ENCODE measurements at places on chromosomes 13 and 19.

- H3K27me3 ChIP-seq = no peaks in the 10 kb centered on the region
- H3K4me3 ChIP-seq = no peak overlapping the region
- no peak overlapping the region for H3K27ac ChIP-seq
These were observed 33.6 kb downstream of the KCTD15 start for GRCh38 chr19:33830264-33830663.

DNA sequence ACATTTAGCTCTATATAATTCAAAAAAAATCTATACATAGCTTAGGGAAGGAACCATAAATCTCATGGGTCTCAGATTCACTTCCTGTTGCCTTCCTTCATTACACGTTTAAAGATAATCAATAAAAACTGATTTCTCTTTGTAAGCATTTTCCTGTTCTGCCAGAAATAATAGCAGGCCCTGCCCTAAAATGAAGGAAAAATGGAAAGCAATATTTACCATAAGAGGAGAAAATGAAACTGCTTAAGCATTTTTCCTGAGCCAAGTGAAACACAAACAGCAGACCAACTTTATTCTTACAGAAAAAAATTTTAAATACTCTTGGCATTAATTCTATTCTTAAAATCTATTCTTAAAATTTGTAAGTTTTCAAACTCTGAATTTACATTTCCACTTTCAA lies 4.0 kb downstream of the LHFPL6 start:
- no peaks in the 10 kb centered on the region for H3K27me3 ChIP-seq
- no peak for DNase-seq
- no peak overlapping the region for H3K27ac ChIP-seq
- H3K4me1 ChIP-seq = peaks cover 3% of the 10 kb centered on the region

DNA sequence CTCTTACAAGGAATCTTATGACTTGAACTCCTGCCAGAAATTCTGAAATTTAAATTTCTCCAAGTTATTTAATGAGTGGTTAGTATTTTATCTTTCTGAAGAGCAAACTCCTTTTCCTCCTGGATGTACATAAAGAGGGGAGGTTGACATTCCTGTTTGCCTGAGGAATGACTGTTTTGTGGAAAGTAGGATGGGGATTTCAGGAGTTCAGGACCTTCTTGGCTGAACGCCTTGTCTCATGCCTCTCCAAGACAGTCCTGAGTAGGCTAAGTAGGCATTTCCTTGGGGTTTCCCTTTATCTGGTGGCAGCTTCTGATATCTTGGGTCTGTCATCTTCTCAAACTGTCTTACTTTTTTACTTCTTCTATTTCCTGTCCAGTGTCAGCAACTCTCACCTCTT lies 356.6 kb downstream of the TDRD3 start:
- H3K27ac ChIP-seq = no peak overlapping the region
- no peaks in the 10 kb centered on the region for H3K36me3 ChIP-seq
- H3K4me3 ChIP-seq = no peak overlapping the region
- no peak for DNase-seq
- H3K4me1 ChIP-seq = peaks cover 4% of the 10 kb centered on the region
- no peaks in the 10 kb centered on the region for H3K27me3 ChIP-seq

- H3K27ac ChIP-seq = no peak overlapping the region
- H3K4me3 ChIP-seq = no peak overlapping the region
- no peak for DNase-seq
- no peaks in the 10 kb centered on the region for H3K36me3 ChIP-seq
- no peaks in the 10 kb centered on the region for H3K27me3 ChIP-seq
- H3K4me1 ChIP-seq = no peaks in the 10 kb centered on the region
These were observed 34.2 kb downstream of the RXFP2 start for GRCh38 chr13:31773538-31773937.

GRCh38 chr19:1917146-1917545 lies 11.9 kb downstream of the ADAT3 start:
- no peak overlapping the region for H3K4me3 ChIP-seq
- H3K27ac ChIP-seq = no peak overlapping the region
- peaks cover 81% of the 10 kb centered on the region for H3K36me3 ChIP-seq
- no peaks in the 10 kb centered on the region for H3K27me3 ChIP-seq
- no peaks in the 10 kb centered on the region for H3K4me1 ChIP-seq

- no peak overlapping the region for H3K4me3 ChIP-seq
- no peaks in the 10 kb centered on the region for H3K4me1 ChIP-seq
- H3K27ac ChIP-seq = no peak overlapping the region
These were observed 295.1 kb upstream of the SLITRK5 start for GRCh38 chr13:87376081-87376480.

DNA sequence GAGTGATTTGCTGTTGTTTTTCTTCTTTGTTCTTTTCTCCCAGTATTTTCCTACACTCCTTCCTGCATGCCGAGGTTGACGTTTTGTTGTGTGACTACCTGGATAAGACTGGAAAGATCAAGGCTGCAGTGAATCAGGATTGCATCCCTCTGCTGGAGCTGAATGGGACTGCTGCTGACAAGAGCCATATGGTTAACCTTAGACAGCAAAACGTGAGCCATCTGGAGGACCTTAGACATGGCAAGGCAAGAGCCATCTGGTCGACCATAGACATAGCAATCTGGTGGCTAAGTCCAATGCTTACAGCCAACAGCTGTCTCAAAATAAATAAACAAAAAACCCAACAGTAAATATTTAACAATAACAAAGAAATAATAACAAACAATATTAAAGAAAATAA lies 42.6 kb upstream of the ZNF91 start:
- peak; percentile 21 for DNase-seq
- H3K27ac ChIP-seq = no peak overlapping the region
- no peaks in the 10 kb centered on the region for H3K27me3 ChIP-seq
- no peaks in the 10 kb centered on the region for H3K4me1 ChIP-seq
- no peaks in the 10 kb centered on the region for H3K36me3 ChIP-seq
- peak overlapping the region; percentile 49 for H3K4me3 ChIP-seq

DNA sequence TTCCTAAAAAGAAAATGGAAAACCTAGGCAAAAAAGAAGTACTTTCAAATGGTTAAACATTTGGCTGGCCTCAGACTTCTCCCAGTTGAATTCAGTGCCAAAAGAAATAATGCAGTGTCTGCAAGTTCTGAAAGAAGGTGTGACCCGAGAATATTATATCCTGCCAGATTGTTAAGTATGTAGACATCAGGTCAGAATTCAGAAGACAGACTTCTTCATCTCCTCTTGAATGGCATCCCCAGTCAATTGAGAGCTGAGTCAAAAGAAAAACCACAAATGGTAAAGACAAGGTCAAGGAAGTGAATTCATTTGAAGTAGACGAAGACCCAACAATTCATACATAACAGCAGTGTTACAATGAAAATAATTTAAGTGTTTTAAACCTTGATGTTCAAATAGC lies 194.5 kb downstream of the NBEA start:
- no peaks in the 10 kb centered on the region for H3K4me1 ChIP-seq
- no peak overlapping the region for H3K27ac ChIP-seq
- H3K36me3 ChIP-seq = no peaks in the 10 kb centered on the region
- DNase-seq = no peak
- no peaks in the 10 kb centered on the region for H3K27me3 ChIP-seq

DNA sequence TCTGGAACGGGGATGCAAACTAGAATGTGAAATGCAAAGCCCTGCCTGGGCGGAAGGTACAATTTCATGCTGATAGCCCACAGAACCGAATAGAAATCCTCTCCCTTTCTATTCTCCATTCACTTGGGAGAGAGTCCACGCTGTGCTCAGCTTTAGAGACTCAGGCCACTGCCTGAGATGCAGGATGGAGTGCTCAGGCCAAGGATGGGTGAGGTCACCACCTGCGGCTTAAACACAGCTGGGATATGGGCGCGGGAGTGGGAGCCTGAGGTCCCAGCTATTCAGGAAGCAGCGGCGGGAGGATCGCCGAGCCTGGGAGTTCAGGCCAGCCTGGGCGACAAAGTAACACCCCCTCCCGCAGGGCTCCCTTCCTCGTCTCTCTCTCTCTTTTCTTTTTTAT lies 446 bp upstream of the ZNF83 start:
- DNase-seq = peak; percentile 54
- H3K27me3 ChIP-seq = no peaks in the 10 kb centered on the region
- H3K27ac ChIP-seq = peak overlapping the region; percentile 46
- H3K4me1 ChIP-seq = peaks cover 7% of the 10 kb centered on the region

DNA sequence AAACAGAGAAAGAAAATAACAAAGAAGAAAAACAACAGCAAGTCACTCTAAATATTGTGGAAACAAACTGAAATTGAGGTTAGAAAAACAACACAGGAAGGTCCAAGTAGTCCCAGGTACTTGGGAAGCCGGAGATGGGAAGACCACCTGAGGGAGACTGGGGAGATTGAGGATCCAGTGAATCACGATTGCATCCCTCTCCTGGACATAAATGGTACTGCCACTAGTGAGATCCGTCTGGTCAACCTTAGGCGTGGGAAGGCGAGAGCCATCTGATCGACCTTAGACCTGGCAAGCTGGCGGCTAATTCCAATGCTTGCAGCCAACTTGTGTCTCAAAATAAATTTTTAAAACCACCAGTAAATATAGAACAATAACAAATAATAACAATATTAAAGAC lies 81.9 kb downstream of the ZNF726 start:
- H3K36me3 ChIP-seq = no peaks in the 10 kb centered on the region
- H3K4me1 ChIP-seq = no peaks in the 10 kb centered on the region
- H3K4me3 ChIP-seq = no peak overlapping the region
- DNase-seq = no peak

DNA sequence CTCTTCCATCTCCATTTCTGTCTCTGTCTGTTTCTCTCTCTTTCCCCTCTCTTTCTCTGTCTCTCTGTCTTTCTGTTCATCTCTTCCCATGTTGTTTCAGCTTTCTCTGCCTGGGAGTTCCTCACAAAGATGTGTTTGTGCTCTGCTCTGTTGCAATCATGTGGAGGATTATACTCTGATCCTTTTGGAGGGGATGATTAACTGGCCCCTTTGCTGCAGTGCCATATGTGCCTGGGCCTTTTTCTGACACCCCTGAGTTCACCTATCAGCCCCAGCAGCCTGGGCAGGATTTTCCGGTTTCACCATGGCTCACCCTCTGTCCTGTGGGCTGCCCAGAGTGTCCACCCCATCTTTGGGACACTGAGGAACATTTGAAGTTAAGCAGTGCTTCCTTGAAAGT lies 9.0 kb upstream of the TEX26 start:
- H3K27ac ChIP-seq = no peak overlapping the region
- no peaks in the 10 kb centered on the region for H3K36me3 ChIP-seq
- H3K4me1 ChIP-seq = peaks cover 10% of the 10 kb centered on the region
- no peaks in the 10 kb centered on the region for H3K27me3 ChIP-seq

GRCh38 chr13:61410669-61411297 lies 4.9 kb downstream of the PCDH20 start:
- peaks cover 21% of the 10 kb centered on the region for H3K27me3 ChIP-seq
- H3K4me3 ChIP-seq = no peak overlapping the region
- no peak overlapping the region for H3K27ac ChIP-seq
- no peak for DNase-seq
- no peaks in the 10 kb centered on the region for H3K36me3 ChIP-seq
- peaks cover 9% of the 10 kb centered on the region for H3K4me1 ChIP-seq

- no peak overlapping the region for H3K27ac ChIP-seq
- H3K4me1 ChIP-seq = no peaks in the 10 kb centered on the region
- H3K36me3 ChIP-seq = no peaks in the 10 kb centered on the region
- no peak for DNase-seq
- no peaks in the 10 kb centered on the region for H3K27me3 ChIP-seq
These were observed 119.7 kb upstream of the SPATA13 start for GRCh38 chr13:24040835-24041234.

DNA sequence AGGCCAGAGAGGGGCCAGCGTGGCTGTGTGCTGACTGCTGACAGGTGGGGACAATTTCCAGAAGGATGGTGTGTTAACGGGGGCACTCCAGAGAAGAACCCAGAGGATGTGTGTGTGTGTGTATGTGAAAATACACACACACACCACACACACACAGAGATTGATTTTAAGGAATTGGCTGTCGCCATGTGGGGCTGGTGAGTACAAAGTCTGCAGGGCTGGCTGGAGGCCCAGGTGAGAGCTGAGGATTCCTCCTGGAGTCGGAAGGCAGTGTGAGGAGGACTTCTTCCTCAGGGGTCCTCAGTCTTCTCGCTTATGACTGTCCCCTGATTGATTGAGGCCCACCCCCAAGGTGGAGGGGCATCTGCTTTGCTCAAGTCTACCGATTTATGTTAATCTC lies 7.6 kb upstream of the GJB6 start:
- no peaks in the 10 kb centered on the region for H3K36me3 ChIP-seq
- H3K4me3 ChIP-seq = no peak overlapping the region
- no peaks in the 10 kb centered on the region for H3K27me3 ChIP-seq
- no peak overlapping the region for H3K27ac ChIP-seq

DNA sequence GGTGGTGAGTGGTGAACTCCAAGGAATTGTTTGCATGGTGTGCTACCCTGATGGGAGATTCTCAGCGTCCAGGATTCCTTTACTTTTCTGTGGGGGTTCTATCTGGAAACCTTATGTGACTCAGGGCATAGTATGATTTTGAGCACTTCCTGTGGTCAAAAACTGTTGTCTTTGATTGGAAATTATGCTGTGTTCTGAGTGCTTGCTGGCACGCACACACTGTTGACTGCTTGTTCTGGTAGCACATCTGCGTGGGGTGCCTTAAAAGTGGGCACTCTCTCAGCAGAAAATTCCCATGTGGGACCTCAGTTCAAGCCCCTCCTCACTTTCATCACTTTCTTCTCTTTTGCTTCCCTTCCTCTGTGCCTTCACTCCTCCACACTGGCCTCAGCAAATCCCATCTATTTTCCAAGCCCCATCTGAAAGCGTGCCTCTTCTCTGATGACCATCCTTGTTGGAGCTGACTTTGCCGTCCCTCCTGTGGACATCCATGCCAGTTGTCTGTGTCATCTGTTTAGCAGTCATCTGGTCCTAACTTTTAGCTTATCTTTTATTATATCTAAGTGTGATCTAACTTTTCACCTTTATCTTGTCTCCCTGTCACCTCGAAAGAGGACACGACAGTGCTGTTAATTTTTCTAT lies 56.4 kb upstream of the NPAS1 start:
- no peaks in the 10 kb centered on the region for H3K4me1 ChIP-seq
- DNase-seq = no peak
- no peak overlapping the region for H3K27ac ChIP-seq
- H3K27me3 ChIP-seq = no peaks in the 10 kb centered on the region
- H3K4me3 ChIP-seq = no peak overlapping the region

DNA sequence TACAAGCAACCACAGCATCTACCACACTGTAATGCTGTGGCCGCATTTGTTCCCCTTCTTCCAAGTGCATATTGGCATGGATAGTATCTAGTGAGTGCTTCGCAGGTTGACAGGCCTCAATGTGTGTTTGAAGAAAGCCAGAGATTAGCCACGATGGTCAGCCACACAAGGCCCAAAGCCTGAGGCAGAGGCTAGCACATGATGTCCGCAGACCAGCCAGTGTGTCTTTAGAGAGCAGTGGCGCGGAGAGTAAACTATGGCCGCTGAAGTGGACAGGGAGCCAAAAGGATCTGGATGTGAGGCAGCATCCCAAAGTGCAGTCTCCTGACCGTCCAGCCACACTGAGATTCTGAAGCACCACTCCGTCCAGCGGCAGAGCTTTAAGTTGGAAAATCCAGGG lies 36.0 kb downstream of the BRD4 start:
- H3K27ac ChIP-seq = peak overlapping the region; percentile 85
- no peaks in the 10 kb centered on the region for H3K27me3 ChIP-seq
- H3K4me3 ChIP-seq = no peak overlapping the region

DNA sequence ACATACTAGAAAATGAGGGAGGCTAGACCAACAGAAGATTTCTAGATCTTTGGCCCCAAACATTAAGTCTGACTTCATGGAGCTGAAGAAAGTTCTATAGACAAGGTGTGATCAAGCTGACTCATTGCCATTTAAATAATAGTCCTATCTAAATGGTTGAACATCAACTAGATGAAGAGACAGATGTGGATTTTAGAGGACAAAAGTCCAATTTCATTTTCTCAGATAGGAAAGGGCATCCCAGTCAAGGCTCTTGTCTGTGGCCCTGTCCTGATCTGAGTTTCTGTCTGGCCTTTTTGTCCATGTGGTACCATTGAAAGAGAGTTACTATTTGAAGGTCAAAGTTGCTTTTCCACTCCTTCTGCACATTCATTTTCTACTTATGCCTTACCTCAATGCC lies 74.6 kb downstream of the MBNL2 start:
- no peak overlapping the region for H3K4me3 ChIP-seq
- no peaks in the 10 kb centered on the region for H3K27me3 ChIP-seq
- peaks cover 4% of the 10 kb centered on the region for H3K4me1 ChIP-seq
- no peak for DNase-seq
- no peak overlapping the region for H3K27ac ChIP-seq
